HCT116 (cell line): ENCODE measurements at places on chromosomes 12 and 14.

DNA sequence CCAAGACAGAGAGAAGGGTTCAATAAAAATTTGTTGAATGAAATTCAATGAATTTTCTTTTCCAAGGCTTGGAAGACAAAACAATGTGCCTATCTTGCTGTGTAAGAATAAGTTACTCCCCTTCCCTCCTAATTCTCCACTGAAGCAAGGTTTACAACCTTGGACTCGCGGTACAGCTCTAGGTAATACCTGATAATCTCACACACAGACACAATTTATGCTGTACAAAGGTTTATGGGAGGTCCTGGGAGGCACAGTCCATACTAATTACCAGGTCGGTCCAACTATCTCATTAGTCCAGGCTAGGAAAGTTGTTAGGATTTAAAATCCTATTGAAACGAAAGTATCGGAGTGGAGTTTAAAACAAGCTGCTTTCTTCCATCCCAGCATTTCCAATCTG, 42.6 kb downstream of the NELL2 start:
- DNase-seq = no peak

GRCh38 chr12:67477681-67478265, 170.8 kb upstream of the DYRK2 start:
- no peak for DNase-seq

DNA sequence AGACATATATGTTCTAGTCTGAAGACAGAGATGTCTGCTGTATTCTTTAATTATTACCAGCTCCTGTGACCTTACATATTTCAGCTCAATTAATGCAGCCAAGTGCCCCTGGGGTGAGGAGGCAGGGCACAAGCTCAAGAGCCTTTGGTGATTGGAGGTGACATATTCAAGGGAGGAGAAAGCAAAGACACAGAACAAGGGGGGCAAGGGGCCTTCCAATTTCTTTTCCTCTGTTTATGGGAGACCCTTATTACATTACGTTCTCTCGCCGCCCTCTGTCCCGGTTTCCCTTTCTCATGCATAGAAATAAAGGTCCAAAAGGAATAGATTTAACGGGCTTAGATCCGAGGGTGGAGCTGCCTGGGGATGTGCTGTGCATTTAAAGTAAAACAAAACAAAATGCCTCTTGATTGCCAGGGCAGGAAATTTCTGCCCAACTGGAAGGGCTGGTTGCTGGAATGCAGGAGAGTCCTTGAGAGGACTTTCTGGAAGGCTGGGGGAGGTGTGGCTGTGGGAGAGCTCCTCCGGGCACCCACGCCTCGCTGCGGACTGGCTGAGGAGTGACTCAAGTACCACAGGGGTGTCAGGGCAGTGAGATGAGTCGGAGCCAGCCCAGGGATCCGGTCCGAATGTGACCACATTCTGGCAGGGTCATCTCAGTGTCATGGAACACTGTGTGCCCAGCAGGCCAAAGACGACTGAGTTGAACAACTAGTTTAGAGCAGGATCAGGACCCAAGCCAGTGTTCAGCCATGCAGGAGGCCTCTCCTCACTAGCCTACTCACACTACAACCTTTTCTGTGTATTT, 32.1 kb upstream of the GSG1 start:
- DNase-seq = peak; percentile 47

DNA sequence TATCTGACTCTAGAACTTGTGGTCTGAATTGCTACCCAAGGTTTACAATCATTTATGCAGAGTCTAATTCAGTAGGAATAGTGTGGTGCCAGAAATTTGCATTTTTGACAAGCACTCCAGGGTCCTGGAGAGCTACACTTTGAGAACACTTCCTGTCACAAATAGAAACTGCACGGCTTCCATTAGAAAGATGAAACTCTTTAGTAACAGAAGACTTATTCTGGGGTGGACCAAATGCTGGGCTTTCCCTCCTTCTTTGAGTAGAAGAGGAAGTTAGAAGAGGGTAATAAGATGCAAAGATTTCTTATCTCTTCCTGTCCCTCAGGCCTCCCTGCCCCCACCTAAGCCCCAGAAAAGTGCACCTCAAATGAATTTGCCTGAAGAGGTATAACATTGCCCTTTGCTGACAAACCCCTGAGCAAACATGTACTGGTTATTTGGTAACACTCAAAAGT, 28.4 kb downstream of the DGLUCY start:
- DNase-seq = no peak

GRCh38 chr12:92552412-92553108, 150.2 kb upstream of the PLEKHG7 start:
- DNase-seq = no peak

DNA sequence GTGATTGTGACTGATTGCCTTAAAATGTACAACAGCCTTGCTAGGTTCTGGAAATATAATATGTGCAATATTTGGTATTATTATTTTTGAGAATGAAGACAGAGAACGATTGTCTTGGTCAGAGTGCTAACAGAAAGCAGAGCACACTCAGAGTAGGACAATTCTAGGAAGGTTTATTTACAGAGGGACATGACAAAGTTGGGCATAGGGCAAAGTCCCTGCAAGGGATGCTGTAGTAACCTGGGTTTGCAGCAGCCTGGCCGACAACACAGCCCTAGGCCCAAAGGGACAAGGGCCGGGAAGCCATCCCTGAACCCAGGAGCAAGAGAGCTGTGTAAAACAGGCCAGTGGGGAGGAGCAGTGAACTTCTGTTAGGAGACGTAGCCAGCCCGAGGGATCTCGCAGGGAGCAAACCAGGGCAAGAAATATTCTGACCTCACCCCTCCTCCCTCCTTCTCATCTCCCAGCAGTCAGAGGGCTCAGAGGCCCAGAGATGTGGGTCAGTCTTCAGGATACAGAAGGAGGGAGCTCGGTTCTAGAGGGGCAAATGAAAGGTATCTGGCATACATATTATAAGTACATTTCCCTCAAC, 51.0 kb upstream of the FERMT2 start:
- DNase-seq = no peak
